ENCODE measurements at places on chromosomes 3 and 15. TPM values are rescaled to one million over a fixed set of nuclear protein-coding genes. Genes with fewer than 3 reads are reported as not detected.

- no peak for DNase-seq
Observed at GRCh38 chr3:13544293-13544831, 4.6 kb upstream of the FBLN2 start.

DNA sequence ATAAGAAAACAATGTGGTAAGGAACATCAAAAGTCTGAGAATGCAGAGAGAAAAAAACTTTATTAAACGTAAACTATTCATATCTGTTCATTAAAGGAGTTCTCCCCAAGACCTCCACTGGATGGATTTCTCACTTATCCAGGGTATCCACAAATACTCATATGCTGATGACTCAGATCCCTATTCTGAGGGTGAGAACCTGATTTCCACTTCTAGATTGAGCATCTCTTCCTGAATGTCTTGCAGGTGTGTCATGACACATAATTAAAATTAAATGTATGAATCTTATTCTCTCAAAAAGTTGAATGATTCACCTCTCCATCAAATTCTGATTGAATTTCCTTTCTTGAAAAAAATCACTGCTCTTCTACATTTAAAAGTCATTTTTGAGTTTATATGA, 199.9 kb downstream of the MFSD1 start:
- DNase-seq = no peak

DNA sequence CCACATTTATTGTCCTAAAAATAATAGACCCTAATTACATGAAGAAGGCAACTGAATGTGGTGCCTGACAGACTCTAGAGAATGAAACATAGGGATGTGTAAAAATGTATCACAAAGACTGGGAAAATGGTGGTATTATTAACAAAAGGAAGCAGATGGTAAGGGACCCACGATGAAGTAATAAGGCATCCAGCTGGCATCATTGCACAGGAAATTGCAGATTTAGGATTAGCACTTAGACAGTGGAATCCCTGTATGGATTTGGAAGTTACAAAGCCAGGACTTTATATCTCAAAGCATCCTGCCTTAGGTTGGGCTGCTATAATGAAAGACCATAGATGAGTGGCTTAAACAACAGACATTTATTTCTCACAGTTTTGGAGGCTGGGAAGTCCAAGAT, 104.3 kb downstream of the PPM1L start:
- no peak for DNase-seq

DNA sequence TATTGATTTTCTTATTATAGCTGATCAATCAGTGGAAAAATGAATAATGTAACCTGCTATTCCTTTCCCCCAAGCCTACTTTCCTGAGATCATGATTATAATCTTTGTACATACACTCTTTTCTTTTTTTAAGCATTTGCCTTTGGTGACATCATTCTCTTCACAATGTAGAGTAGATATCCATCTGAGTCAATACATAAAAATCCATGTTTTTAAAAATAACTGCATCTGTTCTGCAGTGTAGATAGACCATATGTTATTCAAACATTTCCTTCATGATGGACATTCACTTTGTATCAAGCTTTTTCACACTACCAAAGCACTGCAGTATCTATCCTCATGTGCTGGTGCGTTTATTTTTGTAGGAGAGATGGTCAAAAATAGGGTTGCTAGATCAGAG, 211.1 kb downstream of the PTPRG start:
- no peak for DNase-seq

- no peak for DNase-seq
Observed at GRCh38 chr3:119834754-119835370, 53.0 kb downstream of the NR1I2 start.

ARGFX gene
- not detected for polyA plus RNA-seq

EXOSC7 gene
- 58.4 TPM for polyA plus RNA-seq

CHMP2B gene
- polyA plus RNA-seq = 52.8 TPM

RBP2 gene
- polyA plus RNA-seq = 0.58 TPM
